ENCODE measurements at places on chromosomes 1 and 21. TPM values are rescaled to one million over a fixed set of nuclear protein-coding genes. Genes with fewer than 3 reads are reported as not detected.

The CELA2A gene
- total RNA-seq, result not detected

The AZIN2 gene
- total RNA-seq, result 4.3 TPM

The LRRC71 gene
- not detected for total RNA-seq

The BECN2 gene
- not detected for total RNA-seq

The MPL gene
- total RNA-seq, result not detected

The PRAMEF7 gene
- total RNA-seq, result not detected

The SLAMF9 gene
- 12.1 TPM for total RNA-seq

The CFHR1 gene
- total RNA-seq, result not detected

The FCGR3A gene
- total RNA-seq, result not detected

The IRF6 gene
- 613 TPM for total RNA-seq

The MYBPH gene
- total RNA-seq, result not detected

The CFAP298 gene
- total RNA-seq, result 38.6 TPM
